ENCODE measurements at places on chromosomes 3 and 15.

DNA sequence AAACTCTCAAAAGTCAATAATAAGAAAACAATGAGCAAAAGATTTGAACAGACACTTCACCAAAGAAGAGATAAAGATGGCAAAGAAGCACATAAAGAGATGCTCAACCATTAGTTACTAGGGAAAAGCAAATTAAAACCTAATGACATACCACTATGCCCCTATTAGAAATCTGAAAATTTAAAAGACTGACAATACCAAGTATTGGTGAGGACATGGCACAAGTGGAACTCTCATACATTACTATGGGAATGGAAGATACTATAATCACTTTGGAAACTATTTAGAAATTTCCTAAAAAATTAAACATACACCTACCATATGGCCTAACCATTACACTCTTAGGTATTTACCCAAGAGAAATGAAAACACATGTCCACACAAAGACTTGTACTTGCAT, 35.2 kb upstream of the LAMP3 start:
- DNase-seq, result no peak

DNA sequence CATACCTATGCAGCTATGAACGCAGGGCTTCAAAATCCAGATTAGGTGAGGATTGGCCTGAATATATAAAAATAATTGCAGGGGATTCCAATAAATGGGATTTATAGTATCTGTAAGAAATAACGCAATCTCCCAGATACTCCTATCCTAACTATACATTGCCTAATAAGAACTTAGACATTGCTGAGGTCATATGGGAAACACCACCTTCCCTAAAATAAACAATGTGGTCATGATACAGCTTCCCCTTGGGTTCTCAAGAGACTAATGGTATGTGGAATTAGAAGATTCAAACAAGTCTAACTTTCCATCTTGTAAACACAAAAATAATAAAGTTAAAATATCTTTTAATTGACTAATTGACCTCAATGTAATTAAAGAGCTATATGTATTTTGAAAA, 28.2 kb downstream of the UBE3A start:
- no peak for DNase-seq

DNA sequence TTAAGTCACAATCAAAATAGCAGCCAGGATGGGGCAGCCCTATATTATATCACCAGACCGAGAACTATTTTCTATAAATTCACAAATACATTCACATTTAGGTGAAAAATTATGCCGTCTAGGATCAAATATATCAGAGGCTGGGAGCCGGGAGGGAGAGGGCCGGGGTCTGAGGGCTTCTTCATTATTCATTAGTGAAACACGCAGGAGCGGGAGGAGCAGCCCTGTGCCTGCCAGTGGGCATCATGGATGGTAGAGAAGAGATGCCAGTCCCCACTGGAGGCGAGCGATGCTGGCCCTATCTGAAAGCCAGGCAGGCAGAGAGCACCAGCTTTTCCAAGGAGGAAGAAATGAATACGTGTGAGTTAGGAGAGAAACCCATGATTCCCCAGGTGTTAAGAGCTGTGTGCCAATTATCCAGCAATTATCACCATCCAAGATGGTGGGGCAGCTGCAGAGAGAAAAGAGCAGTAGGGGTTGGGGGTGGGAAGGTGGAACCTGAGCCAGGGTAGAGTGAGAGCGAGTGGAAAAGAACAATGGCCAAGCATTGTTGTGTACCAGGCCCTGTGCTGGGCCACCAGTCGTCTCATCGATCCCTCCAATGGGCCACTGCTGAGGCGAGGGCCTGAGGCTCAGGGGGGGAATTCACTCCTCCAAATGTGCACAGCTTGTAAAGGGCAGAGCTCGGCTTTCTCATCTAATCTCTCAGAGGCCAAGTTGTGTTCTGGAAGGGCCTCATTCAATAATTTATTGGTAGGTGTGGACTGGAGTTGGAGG, 261.3 kb upstream of the TLE3 start:
- DNase-seq, result no peak

DNA sequence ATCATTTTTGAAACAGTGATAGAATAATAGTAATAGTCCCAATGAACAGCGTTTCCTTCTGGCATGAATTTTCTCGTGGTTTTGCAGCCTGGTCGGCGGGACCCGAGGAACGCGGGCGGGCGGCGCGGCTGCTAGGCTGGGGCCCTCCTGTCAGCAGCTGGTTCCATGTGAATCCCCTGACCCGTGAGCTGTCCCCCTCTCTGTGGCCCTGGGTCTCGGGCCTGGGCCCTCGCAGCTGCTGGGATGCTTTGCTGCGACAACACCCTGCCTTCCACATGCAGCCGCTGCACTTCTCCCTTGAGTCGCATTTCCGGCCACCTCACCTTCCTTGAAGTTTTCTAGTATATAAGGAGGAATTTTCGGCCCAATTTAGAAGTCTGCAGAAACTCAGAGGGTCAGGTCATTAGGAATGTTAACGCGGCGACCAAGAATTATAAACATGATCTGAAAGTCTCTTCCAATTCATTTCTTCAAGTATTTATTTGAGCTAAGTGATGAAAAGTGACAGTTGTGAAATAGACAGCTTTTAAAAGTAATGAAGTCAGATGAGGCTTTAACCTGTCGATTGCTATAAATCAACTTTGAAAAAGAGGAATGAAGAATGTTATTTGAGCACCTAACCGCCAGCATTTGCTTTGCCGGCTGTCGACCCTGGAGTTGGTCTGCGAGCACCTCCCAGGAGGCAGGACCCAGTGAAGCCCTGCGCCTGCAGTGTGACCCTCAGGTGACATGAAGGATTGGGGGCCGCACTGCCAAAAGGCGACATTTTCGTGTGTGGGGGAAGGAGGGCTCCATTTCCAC, 27.7 kb downstream of the NR2F2 start:
- DNase-seq, result no peak

- DNase-seq, result peak; percentile 71
These were observed 45.7 kb upstream of the DUT start for GRCh38 chr15:48285329-48286214.

- no peak for DNase-seq
These were observed 34.2 kb upstream of the CSPG5 start for GRCh38 chr3:47612879-47613278.

DNA sequence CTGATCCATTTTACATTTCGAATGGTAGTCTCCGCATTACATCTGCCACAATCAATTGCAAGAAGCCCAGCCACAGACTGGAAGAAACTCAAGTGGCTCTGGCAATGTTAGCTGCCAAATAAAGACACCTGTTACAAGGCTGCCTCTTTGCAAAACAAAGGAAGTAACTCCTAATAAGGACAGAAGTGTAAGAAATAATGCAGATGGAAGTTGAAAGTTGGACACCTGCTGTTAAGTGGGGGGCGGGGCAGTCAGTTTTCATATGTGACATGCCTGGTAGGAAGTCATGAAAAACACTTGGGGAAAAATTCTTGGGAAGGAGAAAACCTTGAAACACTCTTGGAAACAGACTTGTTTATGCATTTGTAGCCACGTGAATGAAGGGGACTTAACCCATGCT, 54.1 kb upstream of the ATP2C1 start:
- peak; percentile 72 for DNase-seq

- no peak for DNase-seq
These were observed 10.6 kb upstream of the MINDY2 start for GRCh38 chr15:58760385-58761009.

- no peak for DNase-seq
These were observed 3.7 kb downstream of the PBRM1 start for GRCh38 chr3:52682016-52682415.

GRCh38 chr15:57432141-57432741, 55.9 kb downstream of the CGNL1 start:
- peak; percentile 54 for DNase-seq

GRCh38 chr3:46285931-46286619, 43.8 kb downstream of the CCR3 start:
- no peak for DNase-seq

GRCh38 chr15:97146929-97147870, 813.3 kb upstream of the ARRDC4 start:
- DNase-seq, result no peak

DNA sequence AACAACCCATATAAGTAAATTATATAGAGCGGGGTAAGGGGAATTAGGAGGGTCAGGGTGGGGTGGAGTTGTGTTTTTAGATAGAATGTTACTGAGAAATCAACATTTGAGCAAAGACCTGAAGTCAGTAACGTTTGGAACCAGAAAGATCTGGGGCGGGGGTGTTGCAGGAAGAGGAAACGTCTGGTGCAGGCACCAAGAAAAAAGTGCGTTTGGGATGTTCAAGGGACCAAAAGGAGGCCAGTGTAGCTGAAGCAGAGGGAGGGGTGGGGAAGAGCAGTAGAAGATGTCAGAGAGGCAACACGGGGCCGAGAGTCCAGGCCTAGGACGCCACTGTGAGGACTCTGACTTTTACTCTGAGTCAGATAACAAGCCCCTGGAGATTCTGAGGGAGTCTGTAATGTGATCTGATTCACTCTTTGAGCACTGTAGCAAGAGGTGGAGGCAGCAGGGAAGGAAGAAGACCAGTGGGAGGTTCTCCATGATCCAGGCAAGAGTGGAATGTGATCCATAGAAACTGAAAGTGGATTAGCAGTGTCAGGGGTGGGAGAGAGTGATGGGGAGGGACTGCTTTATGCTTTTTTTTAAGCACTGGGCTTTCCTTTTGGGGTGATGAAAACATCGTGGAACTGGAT, 179.3 kb upstream of the CHRM5 start:
- no peak for DNase-seq

All from NCI-H2029 (cell line).